Smooth muscle cell of the umbilical artery (primary cell): ENCODE measurements at places on chromosomes 11 and 22. TPM values are rescaled to one million over a fixed set of nuclear protein-coding genes. Genes with fewer than 3 reads are reported as not detected.

Gene OR6T1
- total RNA-seq = not detected in 2 replicates

Gene CCDC34
- 3.6 and 5.2 TPM in 2 replicates for total RNA-seq

Gene AQP11
- 2.8 and 8.9 TPM in 2 replicates for total RNA-seq

Gene CRY2
- total RNA-seq = 13.4 and 15.6 TPM in 2 replicates

Gene IL18BP
- 2.7 and 4.5 TPM in 2 replicates for total RNA-seq

Gene SAA4
- not detected in 2 replicates for total RNA-seq

Gene NXPE2
- 0.09 and 0.30 TPM in 2 replicates for total RNA-seq
